ENCODE measurements at places on chromosomes 1 and 21. TPM values are rescaled to one million over a fixed set of nuclear protein-coding genes. Genes with fewer than 3 reads are reported as not detected.

DNA sequence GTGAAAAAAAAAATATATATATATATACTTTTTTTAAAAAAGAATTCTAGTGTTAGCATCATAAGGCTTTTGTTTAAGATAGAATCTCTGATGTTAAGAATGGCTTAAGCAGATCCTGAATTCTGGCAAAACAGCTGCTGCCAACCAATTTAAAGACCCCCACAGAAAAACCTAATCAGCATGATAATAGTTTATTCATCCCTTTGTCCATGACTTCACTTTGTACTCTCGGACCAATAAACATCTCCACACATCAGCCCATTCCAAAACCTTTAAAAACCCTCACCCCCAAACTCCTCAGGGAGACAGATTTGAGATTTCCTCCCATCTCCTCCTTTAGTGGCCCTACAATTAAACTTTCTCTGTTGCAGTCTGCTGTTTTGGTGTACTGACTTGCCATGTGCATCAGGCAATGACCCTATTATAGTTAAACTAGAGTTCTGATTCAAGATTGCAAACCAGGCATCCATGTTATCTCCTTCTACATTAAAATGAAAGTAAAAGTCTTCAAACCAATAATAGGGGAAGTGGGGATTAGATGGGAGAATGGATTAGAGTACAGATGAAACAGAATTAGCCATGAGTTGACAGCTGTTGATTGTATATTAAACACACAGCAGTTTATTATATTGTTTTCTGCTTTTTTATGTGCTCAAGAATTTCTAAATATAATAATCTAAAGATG, 9.8 kb upstream of the PHTF1 start:
- no peak for DNase-seq

- no peak for DNase-seq
These were observed 56.7 kb downstream of the ARHGAP29 start for GRCh38 chr1:94180650-94181049.

DNA sequence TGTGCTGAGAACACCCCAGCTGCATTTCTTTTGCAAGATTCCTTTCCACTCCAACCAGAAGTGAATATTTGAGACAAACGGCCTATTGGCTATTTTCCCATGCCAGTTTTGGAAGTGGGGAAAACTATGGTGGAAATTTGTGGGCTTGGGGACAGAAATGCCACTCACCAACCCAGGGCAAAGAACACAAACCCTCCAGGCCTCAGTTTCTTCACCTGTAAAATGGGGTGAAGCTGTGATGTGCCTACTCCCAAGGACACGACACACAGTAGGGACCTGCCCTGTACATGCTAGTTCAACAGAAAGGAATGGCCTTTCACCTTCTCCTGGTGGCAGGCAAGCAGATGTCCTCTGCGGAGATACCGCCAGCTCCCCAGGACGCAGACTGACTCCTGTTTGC, 46.5 kb downstream of the SIM2 start:
- no peak for DNase-seq

GRCh38 chr1:182861994-182862393, 22.8 kb downstream of the DHX9 start:
- no peak for DNase-seq

GRCh38 chr1:182281541-182281940, 110.0 kb downstream of the GLUL start:
- DNase-seq: no peak

DNA sequence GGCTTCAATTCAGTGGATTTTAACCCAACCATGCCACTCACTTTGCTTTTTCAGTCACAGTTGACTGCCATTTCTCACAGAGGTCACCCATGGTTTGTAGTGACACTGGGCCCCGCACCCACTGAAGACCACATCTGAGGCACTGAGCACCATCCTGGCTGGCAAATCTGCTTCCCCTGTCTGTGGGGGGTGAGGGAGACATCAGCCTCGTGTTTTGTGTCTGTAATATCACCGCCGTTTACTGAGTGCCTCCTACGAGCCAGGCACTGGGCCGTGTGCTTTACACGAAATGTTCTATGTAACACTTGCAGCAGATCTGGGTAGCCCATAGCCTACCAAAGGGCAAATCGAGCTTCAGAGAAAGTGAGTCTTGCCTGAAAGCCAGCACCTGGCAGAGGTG, 161.8 kb downstream of the PGBD5 start:
- DNase-seq: no peak

Gene PEAR1
- 74.7 TPM for total RNA-seq

- DNase-seq: no peak
These were observed 91.5 kb downstream of the TIAM1 start for GRCh38 chr21:31252611-31253010.

GRCh38 chr1:15742339-15742801, at the start of gene TMEM82:
TMEM82 (plus strand) TSS chr1:15742499; CDS start chr1:15742560, 61 bp downstream.
- no peak for DNase-seq

GRCh38 chr1:78227705-78228635, 182.2 kb downstream of the GIPC2 start:
- DNase-seq: no peak

DNA sequence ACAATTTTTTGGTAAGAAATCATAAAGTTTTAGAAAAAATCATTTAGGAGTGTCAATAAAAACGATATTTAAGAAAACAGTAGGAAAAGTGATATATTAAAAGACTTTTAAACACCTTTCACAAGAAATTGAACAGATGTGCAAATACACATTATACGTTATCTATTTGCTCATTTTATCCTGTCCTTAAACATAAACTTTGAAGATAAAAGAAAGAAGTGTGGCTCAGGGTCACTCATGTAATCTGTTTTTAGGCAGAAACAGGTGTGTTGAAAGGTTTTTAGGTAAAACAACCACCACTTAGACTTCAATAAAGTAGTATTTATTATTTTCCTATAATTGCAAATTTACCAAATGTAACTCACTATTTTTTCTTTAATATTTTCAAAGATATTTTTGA, 13.1 kb downstream of the AMY2B start:
- DNase-seq: no peak

- DNase-seq: no peak
These were observed 49.8 kb downstream of the CDK18 start for GRCh38 chr1:205554026-205554811.

- DNase-seq: no peak
These were observed 42.0 kb downstream of the S1PR1 start for GRCh38 chr1:101278845-101279244.

GRCh38 chr1:193259636-193260035, 73.2 kb upstream of the B3GALT2 start:
- DNase-seq: no peak

GRCh38 chr21:27406300-27407009, 439.6 kb upstream of the ADAMTS5 start:
- no peak for DNase-seq

DNA sequence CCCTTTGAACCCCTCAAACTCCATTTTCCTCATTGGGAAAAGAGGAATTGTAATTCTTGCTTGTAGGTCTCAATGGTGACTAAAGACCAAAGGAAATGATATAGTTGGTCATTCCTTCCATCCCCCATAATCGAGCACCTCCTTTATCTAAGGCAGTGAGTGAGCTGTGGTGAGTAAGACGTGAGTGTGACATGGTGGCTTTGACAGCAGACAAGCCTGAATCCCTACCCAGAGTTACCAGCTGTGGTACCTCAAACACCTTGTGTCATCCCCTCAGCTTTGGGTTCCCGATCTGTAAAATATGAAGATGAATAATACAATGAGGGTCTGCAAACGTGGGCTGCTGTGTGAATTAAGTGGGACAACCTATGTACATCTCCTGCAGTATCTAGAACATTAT, 8.4 kb downstream of the TRAF5 start:
- no peak for DNase-seq

DNA sequence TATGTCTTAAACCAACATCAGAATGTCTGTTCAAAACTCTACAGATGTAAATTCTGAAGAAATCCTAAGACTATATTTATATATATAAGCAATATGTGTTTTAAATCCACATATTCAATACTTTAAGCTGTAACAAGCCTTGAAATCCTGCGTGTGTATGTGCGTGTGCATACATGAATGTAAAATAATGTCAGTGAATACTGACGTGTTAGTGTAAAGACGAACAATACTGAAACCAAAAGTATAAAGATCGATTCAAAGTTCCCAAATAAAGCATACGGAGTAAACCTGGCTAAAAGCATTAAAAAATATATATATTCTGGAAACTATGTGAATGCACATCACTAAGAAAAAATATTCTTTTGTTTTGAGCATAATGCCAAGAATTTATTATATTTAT, 668.6 kb upstream of the NCAM2 start:
- DNase-seq: no peak

- no peak for DNase-seq
These were observed 121.9 kb downstream of the RGS21 start for GRCh38 chr1:192438737-192439136.

- no peak for DNase-seq
These were observed 221.3 kb downstream of the COL24A1 start for GRCh38 chr1:85935234-85935633.

Gene OVAAL
- not detected for total RNA-seq

DNA sequence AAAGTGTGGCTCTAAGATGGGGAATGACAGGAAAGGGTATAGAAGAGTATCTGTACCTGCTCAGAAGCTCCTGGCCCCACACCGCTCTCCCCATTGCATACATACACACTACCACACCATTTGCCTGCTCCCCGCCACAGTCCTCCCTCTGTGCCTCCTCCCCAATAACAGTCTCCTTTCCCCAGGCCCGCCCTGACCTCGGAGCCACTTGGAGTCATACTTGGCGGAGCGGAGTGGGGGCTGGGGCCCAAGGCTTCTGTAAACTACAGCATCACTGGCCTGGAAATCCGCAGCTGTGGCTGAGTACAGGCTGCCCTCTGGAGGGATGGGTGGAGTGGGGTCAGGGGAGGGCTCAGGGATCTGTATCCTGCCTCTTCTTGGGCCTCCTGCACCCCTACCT, 8.6 kb downstream of the SEMA6C start:
- DNase-seq: no peak

DNA sequence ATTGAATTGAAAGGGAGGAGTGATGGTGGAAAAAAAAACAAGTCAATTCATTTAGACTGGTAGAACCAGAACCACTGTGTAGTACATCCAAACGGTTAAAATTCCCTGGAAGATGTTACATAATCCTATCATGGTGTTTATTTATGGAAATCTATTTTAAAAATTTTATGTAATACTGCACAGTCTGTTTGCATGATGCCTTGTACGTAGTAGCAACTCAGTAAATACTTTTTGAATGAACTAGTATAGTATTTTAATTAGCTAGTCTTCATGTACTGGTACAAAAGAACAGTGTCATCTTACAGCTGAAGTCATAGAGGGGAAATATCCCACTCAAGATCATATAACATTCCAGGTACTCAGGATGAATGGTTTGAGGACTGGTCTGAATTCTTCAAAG, 27.0 kb upstream of the IER5 start:
- no peak for DNase-seq

DNA sequence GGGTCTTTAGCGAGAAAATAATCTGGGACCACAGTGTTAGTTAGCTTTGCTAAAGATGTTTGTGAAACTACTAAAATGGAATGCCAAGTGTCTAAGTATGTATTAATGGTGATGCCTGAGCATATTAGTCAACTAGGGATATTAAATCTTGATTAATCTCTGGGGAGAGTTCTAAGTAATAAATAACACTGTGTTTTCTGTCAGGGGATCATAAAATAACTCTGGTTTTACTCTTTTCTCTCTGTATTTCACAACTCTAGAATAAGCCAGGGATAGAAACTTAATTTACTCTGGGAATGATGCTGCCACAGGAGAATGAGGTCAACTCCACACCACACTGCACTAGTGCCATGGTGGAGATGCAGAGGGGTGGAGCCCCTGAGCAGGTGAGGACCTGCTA, 399.2 kb downstream of the PTBP2 start:
- DNase-seq: no peak

- no peak for DNase-seq
These were observed 268.6 kb downstream of the PTBP2 start for GRCh38 chr1:96990136-96990535.
